ENCODE measurements at places on chromosomes 2 and 18. TPM values are rescaled to one million over a fixed set of nuclear protein-coding genes. Genes with fewer than 3 reads are reported as not detected.

GRCh38 chr2:169480079-169480465 lies 778 bp downstream of the BBS5 start:
- no peak for DNase-seq

DNA sequence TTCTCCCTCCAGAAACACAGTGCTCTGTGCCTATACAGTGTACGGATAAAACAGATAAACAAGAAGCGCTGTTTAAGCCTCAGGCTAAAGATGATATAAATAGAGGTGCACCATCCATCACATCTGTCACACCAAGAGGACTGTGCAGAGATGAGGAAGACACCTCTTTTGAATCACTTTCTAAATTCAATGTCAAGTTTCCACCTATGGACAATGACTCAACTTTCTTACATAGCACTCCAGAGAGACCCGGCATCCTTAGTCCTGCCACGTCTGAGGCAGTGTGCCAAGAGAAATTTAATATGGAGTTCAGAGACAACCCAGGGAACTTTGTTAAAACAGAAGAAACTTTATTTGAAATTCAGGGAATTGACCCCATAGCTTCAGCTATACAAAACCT lies 70.7 kb downstream of the TANK start:
- no peak for DNase-seq

DNA sequence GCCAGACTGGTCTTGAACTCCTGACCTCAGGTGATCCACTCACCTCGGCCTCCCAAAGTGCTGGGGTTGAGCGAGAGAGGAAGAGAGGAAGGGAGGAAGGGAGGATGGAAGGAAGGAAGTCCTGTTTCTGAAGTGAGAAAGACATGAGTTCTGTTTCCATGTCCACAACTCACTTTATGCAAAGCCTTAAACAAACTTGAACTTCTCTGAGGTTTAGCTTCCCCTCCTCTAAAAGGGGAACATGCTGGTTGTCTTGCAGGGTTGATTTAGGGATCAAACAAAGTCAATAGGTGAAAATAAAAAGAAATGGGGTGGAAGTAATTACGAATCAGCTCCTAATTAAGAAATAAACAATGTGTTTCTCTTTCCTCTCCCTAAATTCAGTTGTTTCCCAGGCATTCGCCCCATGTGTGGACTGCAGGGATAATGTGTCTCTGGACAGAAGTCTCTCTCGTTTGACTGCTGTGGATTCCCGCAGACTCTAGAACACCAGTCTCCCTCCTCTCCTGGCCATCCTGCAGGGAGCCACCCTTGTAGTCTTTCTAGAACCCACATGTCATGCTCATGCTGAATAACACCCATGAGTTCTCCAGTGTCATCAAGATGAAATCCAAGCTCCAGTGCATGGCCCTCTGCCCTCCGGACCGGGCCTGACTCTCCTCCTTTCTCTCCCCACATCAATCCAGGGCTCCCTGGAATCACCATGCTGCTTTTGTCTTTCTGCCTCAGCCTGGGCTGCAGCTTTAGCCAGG lies 229.3 kb upstream of the TRIB2 start:
- no peak for DNase-seq

DNA sequence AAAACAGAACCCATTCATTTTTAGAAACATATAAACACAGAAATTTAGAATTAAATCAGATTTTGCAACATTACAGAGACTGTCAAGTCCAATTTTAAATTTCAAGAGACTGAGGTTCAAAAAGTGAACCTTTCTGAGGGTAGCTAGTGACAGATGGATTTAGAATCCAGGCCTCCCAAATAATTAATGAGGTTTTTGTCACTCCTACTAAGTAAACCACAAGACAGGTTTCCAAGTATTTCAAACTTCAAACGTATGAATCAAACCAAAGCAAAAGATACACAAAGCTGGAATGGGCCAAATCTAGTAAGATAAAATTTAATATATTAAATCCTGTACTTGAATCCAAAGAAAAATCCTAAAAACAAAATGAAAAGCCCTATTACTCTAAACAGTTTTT lies 25.3 kb downstream of the PPP4R3B start:
- DNase-seq, result no peak

GRCh38 chr2:1847846-1848598 lies 103.7 kb upstream of the PXDN start:
- DNase-seq, result no peak

GRCh38 chr18:55275039-55275901 lies 312.7 kb downstream of the TCF4 start:
- peak; percentile 67 for DNase-seq

- DNase-seq, result no peak
Measured at GRCh38 chr2:151238527-151239487, 22.9 kb downstream of the RBM43 start.

DNA sequence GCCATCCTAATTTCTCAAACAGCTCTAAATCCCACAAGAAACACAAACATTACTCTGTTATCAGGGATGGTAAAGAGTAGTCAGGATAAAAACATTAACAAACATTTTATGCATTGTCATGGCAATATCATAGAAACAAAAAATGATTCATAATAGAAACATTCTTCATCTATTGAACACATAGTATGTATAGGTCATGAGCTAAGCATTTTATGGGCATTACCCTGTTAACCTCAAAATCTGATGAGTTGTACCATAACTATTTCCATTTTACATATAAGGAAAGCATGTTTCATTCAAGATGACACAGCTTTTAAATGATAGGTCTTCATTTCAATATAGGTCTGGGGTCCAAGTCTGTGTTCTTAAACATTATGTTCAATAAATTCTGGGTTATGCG lies 344.9 kb downstream of the RND3 start:
- DNase-seq, result no peak

DNA sequence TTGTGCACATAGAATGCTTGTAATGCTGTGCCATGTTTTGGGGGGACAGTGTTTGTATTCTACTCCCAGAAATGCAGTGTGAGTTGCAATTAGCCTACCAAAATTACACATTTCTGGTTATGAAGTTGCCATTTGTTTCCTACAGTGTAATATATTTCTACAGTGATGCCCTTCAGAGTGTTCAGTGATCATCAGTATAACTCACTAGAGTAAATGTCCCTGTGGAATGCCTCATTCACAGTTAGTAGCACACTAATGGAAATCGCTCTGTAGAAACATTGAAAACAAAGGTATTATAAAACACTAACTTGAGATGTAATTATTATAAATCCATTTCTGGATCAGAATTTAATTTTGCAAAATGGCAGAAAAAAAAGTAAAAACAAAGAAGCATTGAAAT lies 498.7 kb downstream of the PTPRM start:
- DNase-seq, result no peak

- DNase-seq, result no peak
Measured at GRCh38 chr2:218261423-218262236, 815 bp downstream of the GPBAR1 start.

DNA sequence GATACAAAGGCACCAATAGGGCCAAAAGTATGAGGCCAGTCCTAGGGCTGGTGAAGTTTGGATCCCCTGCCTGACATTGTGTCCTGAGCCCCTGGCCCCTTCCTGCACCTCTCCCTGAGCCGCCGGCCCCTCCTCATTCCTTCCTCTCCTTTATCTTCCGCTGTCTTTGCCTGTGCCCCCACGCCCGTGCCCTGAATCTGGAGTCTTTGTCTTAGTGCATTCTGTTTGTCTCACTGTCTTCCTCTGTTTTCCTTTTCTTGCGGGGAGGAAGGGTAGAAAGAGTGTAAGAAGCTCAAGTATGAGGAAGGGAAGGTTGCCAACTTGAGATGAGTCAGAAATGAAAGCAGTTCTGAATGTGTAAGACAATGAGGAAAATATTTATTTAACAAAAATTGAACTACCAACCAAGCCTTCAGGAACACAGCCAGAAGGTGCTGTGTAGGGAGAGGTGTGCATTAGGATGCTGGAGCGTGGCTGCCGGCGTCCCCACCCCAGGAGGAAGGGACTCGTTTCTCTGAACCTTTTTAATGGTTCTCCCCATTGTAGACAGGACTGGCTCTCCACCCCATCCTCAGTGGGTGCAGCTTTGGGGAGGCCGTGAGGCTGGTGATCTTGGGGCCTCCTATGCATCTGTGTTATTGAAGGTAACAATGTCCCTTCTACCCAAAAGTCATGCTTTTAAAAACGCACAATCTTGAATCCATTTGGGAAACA lies 133.1 kb downstream of the NEDD4L start:
- peak; percentile 55 for DNase-seq

- DNase-seq, result no peak
Measured at GRCh38 chr2:148130581-148130980, 109.7 kb downstream of the MBD5 start.

- no peak for DNase-seq
Measured at GRCh38 chr2:40161986-40162385, 289.9 kb downstream of the SLC8A1 start.

GRCh38 chr2:45814951-45815621 lies 163.6 kb downstream of the PRKCE start:
- no peak for DNase-seq

DNA sequence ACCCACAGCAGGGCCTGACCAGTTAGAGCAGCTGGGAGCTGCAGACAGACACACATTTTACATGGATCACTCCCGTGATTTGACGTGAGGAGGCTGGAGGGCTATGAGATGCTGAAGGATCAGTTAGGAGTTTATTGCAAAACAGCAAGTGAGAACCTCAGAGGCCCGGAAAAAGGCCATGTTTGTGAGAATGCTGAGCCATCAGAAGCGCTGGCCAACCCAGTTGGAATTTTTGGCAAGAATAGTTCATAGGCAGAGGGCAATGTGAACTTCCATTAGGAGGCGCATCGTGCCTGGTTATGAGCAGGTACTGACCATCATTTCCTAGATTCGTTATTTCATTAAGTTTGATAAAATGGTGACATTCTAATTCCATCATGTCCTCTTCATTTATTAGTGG lies 23.3 kb upstream of the LMAN1 start:
- DNase-seq, result no peak

DNA sequence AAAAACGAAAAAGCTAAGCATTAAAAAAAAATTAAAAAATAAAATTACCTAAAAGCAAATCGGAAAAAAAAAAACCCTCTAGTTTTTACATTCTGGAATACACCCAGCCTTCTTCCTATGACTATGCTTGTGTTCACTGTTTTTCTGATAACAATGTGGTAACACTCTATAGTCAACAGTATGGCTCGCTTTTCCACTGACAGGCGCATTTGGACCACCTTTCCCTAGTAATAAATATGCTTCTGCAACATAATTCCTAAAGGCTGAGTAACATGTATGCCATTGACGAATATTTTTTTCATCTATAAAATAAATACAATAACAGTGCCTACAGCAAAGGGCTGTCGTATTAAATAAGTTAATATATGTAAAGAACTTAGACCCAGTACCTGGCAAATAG lies 27.9 kb downstream of the NOL10 start:
- DNase-seq, result no peak

DNA sequence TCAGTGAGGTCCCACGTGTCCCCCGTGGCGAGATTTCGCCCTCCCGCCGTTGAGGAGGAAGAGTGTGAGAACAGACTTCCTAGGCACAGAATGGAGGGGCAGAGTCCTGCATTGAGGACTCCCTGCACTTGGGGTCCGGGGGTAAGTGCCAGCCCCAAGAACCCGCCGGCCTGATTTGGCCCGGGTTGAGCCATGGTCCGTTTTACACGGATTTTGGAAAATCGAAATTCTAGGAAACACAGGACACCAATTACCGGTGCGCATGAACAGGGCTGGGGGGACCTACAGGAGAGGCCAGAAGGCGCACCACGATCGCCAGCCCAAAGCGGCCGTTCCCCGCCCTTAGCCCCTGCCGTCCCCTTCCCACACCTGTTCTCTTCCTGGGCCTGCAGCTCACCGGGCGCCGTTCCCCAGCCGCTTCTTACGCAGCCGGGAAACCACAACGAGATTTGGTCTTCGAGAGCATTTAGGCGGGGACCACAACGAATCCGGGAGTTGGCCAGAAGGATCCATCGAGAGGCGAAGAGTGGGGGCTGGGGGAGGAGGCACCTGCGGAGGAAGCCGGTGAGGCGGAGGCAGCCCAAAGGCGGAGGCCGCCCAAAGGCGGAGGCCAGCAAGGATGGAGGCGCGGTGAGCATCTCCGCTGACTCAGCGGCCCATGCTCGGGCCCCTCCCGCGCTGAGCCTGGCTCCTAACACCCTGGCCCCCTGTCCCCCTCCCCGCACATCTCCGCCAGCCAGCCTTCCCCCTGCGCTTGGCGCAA lies 464 bp upstream of the TLX2 start:
- DNase-seq, result no peak

DNA sequence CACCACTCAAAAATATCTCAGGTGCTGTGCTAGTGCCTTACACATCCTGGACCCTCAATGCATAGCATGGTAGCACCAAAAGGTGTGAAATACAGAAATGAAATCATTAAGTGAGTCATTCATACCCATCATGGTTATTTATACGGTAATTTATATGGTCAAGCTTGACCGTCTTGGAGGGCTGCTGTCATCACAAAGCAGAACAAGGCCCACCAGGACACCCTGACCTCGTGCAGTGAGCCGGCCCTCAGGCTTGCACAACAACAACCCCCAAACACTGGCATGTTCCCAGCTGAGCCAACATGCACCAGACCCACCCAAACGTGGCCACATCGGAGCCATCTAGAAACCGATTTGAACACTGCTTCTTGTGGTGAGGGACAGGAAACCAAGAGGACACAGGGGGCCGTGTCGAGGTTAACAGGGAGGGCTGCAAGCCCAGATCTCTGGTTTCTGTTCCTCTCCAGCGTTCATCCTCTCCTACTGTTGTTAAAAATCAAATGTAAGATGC lies 378.5 kb upstream of the ID2 start:
- DNase-seq, result peak; percentile 83

GRCh38 chr2:16614314-16614860 lies 51.2 kb downstream of the CYRIA start:
- no peak for DNase-seq

- DNase-seq, result no peak
Measured at GRCh38 chr2:99101697-99102096, 39.8 kb upstream of the C2orf15 start.

- DNase-seq, result no peak
Measured at GRCh38 chr2:6159606-6160005, 467.4 kb downstream of the SOX11 start.

- no peak for DNase-seq
Measured at GRCh38 chr2:37349231-37349860, 4.9 kb downstream of the QPCT start.

GRCh38 chr2:64972426-64972825 lies 16.8 kb upstream of the SLC1A4 start:
- DNase-seq, result no peak

The SPP2 gene
- total RNA-seq, result not detected

The FEV gene
- not detected for total RNA-seq

The RAB31 gene
- total RNA-seq, result 15.2 TPM

The RND3 gene
- total RNA-seq, result 60.4 TPM

The IL1R1 gene
- total RNA-seq, result 57.1 TPM

The DPYSL5 gene
- not detected for total RNA-seq

The ALPI gene
- not detected for total RNA-seq

The UGT1A8 gene
- not detected for total RNA-seq

The CYP1B1 gene
- total RNA-seq, result 10.7 TPM

Data from suprapubic skin (tissue), 4 donors.